Stimulated activated CD4-positive, alpha-beta T cell treated with anti-CD3 and anti-CD28 coated beads, Interleukin-4, amount 100 ng/mL, for 1 hour (primary cell): ENCODE measurements at places on chromosomes 5 and 9.

- no peak for DNase-seq
Measured at GRCh38 chr9:69748304-69748703, 11.5 kb downstream of the PTAR1 start.

GRCh38 chr9:123356851-123357742, 1.1 kb downstream of the CRB2 start:
- no peak for DNase-seq

- no peak for DNase-seq
Measured at GRCh38 chr9:126532951-126533925, 80.5 kb upstream of the LMX1B start.

GRCh38 chr5:132480042-132480441, 10.5 kb downstream of the IRF1 start:
- DNase-seq: peak; percentile 45

- no peak for DNase-seq
Measured at GRCh38 chr5:24817966-24818365, 173.2 kb upstream of the CDH10 start.

- no peak for DNase-seq
Measured at GRCh38 chr5:172315587-172316493, 32.3 kb upstream of the UBTD2 start.

DNA sequence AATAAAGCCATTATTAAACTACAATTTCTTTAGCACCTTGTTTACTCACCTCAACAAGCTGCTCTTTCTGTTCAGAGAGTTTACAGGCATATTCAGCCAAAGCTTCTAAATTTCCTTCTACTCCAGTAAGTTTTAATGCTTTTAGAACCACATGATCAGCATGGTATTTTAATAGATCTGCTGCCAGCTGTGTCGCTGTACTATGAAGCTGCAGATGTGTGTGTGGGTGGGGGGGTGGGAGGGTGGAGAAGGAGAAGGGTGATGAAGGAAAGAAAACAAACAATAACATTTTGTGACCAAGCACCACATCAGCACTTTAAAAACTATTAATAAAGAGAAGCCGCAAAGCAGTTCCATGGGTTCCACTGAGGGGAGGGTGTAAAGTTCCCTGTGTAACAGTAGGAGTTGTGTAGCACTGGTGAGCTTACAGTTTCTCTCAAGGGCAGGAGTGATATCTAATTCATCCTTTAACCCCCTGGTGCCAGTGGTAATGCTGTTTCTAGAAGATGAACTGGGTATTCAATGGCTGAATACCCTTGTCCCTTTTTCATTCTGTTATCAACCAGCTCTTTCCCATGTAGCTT, 38.5 kb downstream of the ABITRAM start:
- DNase-seq: no peak

DNA sequence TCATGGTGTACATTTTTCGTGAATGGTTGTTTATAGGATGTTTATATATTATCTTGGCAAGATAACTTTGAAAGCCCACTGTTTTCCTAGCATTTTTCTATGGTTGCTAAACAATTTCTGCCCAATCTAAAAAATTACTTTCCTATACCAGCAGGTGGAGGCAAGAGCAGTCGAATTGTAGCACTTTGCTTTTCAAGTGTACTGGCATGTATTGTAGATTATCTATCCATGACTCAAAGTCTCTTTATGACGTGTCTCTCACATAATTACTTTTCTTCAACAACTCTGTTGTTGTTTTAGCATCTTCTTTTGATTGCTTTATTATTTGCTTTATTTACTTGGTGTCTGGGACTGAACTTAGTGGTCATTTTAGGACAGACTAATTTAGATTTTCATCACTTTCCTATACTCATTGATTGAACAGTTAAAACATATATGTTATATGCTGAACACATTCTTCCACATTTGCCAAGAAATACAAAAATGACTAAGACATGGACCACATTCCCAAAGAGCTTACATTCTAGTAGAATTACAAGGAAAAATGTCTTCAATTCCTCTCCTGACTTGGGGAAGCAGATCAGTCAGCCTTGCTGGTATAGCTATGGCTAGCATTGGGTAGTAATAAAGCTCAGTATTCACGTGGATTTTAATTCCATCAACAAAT, 20.7 kb downstream of the NLN start:
- DNase-seq: no peak

- DNase-seq: peak; percentile 14
Measured at GRCh38 chr9:135281791-135282737, 194.6 kb downstream of the OLFM1 start.

- DNase-seq: no peak
Measured at GRCh38 chr9:95313010-95313498, 4.5 kb downstream of the FANCC start.

GRCh38 chr5:90161414-90161813, 248.1 kb downstream of the CETN3 start:
- no peak for DNase-seq

DNA sequence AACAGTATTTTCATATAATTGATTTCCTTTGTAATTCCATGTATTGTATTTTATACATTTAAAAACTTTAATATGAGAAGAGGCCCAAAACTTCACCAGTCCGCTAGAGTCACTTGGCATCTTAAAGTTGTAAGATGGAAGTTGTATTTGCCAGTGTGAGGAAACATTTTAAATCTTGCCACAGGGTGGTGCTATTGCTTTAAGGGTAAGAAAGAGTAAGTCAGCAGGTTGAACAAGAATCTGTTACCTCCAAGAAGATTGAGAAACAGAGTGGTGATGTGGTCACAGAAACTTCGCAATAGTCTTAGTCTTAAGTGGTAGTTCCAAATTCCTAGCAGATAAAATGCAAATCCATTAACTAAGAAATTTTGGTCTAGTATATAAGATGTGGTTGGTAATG, 39.8 kb upstream of the RANBP6 start:
- DNase-seq: no peak

DNA sequence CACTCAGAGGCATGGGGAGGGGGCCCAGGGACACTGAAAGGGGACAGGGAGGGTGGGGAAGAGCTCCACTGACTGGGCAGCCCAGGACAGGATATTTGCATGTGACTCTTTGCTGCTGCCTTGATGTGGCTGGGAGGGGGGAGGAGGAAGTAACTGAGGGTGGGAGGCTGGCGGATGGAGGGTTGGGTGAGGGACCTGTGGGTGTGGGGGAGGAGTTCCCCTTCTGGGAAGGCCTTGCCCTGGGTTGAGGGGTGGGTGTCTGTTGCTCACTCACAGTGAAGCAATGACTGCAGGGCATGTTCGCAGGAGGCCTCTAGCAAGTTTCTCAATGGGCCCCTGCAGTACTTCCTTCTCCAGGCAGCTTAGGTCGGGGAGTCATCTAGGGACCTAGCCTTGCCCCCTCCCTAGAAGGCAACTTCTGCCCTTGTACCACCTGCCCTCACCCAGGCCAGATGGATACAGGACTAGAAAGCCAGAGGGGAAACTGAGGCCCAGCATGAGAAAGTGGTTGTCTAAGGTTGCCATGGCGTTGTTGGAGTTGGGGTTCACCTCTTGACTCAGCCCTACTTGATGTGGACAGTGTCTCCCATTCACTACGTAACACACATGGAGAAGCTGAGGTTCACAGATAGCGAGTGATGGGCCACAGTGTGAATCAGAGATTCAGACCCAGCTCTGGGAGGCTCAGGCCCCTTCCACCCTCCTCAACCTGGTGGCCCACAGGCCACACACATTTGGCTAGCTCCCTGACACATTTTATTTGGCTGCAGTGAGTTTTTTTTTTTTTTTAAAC, 3.0 kb downstream of the GRK6 start:
- peak; percentile 83 for DNase-seq

GRCh38 chr9:112853882-112854585, 36.6 kb downstream of the SLC46A2 start:
- no peak for DNase-seq

GRCh38 chr5:107930891-107931290, 260.2 kb upstream of the EFNA5 start:
- DNase-seq: no peak

DNA sequence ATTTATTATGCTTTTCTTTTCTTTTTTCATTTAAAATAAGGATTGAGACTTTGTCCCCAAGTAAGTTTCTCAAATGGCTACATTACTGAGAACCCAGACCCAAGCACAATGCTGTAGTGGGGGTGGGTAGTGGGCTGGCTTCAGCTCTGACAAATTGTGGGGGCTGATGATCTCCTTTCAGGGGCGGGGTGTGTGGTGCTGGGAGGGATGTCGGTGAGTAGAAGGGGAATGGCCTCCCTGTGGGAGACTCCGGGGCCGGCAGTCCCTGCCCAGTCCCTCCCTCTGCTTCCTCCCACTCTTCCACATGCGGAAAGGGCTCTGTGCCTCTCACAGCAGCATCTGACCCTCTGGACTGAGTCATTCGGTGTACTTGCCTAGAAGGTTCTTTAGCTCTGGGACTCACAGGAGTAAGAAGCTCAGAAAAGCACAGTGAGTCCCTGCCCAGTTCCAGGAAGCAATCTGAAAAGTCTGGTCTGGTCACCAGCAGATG, 14.3 kb downstream of the CD180 start:
- DNase-seq: no peak

GRCh38 chr5:119358901-119359603, 3.2 kb downstream of the TNFAIP8 start:
- DNase-seq: no peak

GRCh38 chr5:129945028-129945427, 40.8 kb downstream of the CHSY3 start:
- DNase-seq: no peak

- peak; percentile 18 for DNase-seq
Measured at GRCh38 chr5:76849419-76850291, at the start of gene S100Z. Gene S100Z, plus strand, starts transcription at chr5:76850014. Its CDS starts 25,346 bp downstream, at chr5:76875360.

- DNase-seq: no peak
Measured at GRCh38 chr9:77856615-77857014, 175.0 kb downstream of the GNAQ start.
